ENCODE measurements at places on chromosomes 3 and 15. TPM values are rescaled to one million over a fixed set of nuclear protein-coding genes. Genes with fewer than 3 reads are reported as not detected.
A peak's percentile ranks its signal among the peaks of the same experiment; 100 is the strongest.

The TLR9 gene
- total RNA-seq = not detected

DNA sequence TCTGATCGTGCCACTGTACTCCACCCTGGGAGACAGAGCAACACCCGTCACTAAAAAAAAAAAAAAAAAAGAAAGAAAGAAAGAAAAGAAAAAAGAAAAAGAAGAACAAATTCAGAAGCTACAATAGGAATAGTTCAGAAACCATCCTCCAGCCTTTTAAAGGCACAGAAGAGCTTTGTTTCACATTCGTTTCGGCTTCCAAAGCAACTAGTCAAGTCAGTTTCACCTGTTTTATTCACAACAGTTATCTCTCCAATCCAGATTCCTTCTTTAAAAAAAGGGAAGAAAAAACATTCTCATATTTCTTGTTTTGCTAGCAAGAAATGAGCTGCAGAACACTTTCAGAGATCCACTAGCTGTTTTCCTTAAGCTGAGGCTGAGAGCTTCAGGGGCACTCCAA is 767.7 kb upstream of the CFAP20DC start:
- no peak for DNase-seq

The RTF1 gene
- total RNA-seq = 22.2 TPM

DNA sequence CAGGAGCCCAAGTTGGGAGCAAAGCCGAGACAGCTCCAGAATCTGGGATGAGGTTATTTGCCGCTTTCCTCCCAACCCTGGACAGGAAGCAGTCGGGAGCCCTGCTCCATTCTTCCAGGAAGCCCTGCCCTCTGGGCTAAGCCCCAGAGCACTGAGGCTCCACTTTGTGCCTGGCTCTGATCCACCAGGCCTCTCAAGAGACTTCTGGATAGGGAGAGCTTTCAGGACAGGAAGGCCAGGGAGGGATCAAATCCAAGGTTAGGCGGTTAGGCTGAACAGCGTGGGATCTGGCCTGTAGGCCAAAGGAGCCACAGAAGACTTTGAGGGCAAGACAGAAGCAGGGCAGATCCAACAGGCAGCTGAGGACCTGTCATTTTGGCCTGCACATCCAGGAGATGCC is 835 bp downstream of the STOML1 start:
- DNase-seq = peak; percentile 15

The CHMP2B gene
- total RNA-seq = 32.2 TPM

- peak; percentile 79 for DNase-seq
Measured at GRCh38 chr15:85582131-85583079, 202.0 kb downstream of the AKAP13 start.

DNA sequence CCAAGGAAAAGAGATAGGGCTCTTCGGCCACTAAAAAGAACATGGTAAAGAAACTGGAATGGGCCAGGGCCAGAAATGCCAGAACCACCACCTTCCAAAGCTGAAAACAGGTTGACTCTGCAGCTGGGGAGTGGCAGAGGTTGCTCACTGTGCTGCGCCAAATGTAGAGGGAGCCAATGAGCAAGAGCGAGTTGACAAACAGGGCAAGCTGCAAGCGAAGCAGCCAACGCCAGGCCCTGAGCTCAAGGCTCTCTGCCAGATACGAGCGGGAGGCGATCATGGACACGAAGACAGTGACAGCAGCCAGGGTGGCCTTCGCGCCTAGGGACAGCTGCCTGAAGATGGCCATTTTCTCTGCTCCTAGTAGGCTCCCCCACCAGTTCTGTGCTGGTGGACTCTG is 3.1 kb downstream of the GLB1 start:
- DNase-seq = no peak

Data from Peyer's patch (tissue), 4 donors.